Fibroblast of skin of abdomen (primary cell): ENCODE measurements at places on chromosomes 12 and 14.
A peak's percentile ranks its signal among the peaks of the same experiment; 100 is the strongest.

GRCh38 chr12:111937429-111937828, 75.5 kb downstream of the TMEM116 start:
- peak; percentile 14 for DNase-seq

DNA sequence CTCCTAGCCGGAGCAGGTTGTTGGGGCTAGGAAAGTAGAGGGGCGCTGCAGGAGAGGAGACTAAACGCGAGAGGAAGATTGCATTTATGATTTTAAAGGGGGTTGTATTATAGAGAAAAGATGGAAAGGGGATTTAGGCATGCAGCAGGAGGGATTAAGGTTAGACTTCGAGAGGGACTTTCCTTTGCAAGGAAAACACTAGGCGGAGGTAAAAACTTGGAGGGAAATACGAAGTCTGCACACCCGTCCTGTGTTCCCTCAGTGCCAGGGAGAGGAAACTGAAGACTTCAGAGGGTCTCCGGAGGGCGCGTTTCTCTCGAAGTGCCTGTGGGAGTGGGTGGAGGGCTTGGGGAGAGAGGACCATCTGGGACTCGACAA, 420 bp upstream of the PPP1R1A start:
- DNase-seq = no peak

GRCh38 chr14:40494483-40494882, 1062.2 kb upstream of the FBXO33 start:
- DNase-seq = no peak

DNA sequence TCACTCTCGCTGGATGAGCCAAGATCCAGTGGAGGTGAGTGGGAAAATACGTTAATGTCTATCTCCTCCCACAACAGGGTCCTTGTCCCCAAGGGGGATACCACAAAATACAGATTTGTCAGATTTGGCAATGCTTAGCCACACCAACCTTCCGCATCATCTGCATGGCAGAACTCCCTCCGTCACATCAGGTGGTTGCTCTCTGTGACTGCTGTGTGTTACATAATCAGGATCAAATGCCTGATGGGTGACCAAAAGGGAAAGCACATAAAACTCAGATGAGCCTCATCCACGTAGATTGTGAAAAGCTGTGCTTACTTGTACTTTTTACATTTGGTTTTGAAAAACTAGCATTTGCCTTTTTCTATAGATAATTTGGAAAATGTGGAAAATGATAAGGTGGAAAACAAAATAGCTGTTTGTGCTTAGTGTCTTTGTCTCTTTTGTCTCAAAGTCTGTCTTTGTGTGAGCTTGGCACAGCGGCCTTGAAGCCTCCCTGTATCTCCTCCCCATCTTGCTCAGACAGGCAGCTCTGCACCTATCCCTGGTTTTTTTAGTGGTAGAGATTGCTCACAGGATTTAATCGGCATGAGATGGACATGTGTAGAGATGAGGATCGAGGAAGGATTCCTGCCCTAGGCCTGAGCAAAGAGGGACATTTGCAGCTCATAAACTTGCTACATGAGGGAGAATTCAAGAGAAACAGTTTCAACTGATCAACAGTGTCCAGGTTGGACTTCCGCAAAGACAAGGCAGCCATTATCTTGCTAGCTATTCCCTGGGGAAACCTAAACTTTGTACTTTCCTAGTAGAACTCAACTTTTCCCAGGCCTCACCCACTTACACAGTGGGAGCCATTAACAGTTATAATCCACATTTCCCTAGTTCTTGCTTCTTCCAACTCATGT, 3.6 kb upstream of the FGF6 start:
- no peak for DNase-seq

- DNase-seq = no peak
Measured at GRCh38 chr14:104290756-104291122, 152.4 kb downstream of the KIF26A start.

GRCh38 chr12:122738571-122738970, 7.9 kb upstream of the HCAR1 start:
- no peak for DNase-seq

DNA sequence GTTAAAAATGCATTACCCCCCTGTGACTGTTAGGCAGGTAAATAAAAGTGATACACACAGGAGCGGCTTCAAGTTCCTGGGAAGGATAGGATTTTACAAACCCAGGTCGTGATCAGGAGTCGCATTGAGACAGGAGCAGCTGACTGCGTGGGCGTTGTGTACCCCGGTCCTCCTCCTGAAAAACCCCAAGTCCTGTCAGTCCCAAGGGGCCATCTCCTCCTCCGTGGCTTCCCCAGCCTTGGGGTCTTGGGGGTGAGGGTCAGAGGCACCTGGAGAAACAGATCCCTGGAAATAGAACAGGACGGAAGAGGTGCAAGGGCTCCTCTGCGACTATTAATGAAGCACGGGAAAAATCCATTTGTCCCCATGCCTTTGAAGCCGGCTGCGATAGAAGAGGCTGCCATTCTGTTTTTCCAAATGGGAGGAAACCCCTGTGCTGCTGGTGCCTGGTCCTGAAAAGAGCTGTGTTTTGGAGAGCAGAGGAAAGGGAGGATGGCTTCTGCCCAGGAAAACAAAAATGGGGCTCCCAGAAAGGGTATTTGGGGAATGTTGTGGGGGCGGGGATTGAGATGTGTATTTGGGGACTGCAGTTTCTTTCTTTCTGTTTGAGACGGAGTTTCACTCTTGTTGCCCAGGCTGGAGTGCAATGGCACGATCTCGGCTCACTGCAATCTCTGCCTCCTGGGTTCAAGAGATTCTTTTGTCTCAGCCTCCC, 143.1 kb downstream of the ZNF664 start:
- DNase-seq = no peak

- no peak for DNase-seq
Measured at GRCh38 chr12:83823386-83824045, 1089.1 kb downstream of the SLC6A15 start.

- DNase-seq = no peak
Measured at GRCh38 chr12:7835766-7836165, 36.9 kb downstream of the SLC2A14 start.

DNA sequence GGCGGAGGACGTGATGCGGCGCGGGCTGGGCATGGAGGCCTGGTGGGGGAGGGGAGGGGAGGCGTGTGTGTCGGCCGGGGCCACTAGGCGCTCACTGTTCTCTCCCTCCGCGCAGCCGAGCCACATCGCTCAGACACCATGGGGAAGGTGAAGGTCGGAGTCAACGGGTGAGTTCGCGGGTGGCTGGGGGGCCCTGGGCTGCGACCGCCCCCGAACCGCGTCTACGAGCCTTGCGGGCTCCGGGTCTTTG, 303 bp downstream of the GAPDH start:
- no peak for DNase-seq

DNA sequence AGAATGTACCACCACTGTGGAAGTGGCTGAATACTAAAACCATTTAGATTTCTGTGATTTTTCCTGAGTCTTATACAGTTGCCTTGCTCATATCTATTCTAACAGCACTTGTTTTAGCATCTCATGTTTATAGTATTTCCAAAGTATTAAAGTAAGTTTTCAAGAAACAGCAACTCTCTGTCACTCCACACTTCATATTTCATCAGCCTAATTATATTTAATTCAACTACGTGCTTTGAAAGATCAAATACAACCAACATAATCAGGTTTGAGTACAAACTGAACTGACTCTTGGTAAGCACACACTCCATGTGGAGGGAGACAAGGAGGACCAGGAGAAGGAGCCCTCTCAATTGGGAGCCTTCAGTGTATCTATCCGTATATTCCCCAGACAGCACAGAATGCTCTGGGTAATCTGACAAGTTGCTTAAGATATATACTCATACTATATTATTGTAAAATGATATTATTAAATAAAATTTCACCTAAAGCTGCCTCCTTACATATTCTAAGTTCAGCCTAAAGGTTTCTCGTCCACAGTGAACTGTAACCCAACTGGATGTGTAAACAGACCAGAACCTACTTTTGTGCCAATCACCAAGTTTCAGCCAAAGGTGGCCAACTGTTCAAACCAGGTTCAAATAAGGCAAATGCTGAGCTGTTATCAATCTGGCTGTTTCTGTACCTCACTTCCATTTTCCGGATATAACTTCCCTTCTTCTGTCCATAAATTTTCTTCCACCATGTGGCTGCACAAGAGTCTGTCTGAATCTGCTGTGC, 105.0 kb upstream of the RASSF8 start:
- no peak for DNase-seq

DNA sequence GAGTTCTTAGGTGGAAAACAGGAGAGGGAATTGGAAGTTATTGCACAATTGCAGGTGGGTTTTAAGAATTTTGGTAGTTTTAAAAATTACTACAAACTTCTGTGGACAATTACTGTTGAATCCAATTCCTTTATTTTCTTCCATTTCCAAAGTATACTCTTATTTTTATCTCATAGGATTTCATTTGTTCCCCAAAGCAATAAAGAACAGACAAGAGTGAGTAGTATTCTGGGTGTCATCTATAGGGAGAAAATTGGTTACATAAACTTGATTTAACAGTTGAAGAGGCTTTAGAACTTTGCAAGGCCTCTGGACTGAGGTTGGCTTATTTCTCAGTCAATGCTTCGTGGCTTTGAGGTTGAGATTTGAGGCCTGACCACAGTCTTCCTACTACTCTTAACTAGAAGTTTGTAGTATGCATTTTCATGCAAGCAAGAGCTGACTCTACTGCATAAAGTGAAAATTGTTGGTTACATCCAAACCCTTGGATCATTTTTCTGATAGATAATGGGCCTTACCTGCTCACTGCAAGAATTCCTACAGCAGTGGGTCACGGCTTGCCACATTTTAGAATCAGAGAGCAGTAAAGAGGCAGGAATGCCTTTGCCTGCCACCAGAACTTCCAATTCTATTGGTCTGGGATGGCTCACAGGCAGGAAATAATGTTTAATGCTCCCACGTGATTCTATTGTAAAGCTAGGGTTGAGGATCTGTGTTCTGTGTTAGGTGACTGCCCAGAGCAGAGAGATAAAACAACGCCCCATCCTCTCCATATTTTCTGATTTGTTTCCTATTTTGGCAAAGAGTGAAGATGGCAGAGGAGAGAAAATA, 270.5 kb downstream of the TTC6 start:
- no peak for DNase-seq
